Amygdala (tissue), 56 donors: ENCODE measurements at places on chromosomes 12 and 14.

- no peak for DNase-seq
These were observed 8.6 kb downstream of the CAPRIN2 start for GRCh38 chr12:30746190-30746589.

- no peak for DNase-seq
These were observed 235.5 kb downstream of the NELL2 start for GRCh38 chr12:44640427-44641190.

GRCh38 chr14:88248606-88249005, 74.5 kb downstream of the KCNK10 start:
- DNase-seq = no peak

DNA sequence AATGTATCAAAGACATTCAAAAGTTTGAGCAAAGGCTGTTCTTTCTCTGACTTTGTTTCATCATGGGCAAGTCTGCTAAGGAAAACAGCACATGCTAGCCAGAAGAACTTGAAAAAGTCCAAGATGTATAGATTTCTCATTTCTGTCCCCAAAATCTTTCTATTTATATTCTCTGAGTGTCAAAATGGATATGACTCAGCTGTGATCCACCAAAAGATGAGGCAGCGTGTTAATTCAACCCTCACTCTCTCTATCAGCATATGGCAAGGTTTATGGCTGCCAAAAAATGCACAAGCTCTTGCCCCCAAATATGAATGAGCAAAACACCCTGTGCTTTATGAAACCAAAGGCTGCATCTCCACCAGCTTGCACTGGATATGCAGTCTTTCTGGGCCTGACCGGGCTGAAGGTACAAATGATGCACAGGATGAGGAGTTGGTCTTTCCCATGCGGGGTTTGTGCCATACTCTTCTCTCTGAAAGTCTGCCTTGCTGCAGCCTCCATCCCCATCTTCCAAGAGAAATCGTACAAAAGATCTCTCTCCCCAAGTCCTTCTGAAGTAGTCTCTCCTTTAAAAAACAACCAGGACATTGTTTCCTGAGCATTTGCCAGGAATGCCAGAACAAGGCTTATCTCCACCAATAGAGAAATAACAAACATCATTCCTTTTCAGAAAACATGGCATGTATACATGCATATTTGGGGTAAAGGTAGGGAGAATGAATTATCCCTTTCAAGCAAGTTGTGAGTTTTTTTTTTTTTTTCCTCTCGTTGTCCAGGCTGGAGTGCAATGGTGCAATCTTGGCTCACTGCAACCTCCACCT, 203.4 kb downstream of the TMX1 start:
- DNase-seq = no peak

DNA sequence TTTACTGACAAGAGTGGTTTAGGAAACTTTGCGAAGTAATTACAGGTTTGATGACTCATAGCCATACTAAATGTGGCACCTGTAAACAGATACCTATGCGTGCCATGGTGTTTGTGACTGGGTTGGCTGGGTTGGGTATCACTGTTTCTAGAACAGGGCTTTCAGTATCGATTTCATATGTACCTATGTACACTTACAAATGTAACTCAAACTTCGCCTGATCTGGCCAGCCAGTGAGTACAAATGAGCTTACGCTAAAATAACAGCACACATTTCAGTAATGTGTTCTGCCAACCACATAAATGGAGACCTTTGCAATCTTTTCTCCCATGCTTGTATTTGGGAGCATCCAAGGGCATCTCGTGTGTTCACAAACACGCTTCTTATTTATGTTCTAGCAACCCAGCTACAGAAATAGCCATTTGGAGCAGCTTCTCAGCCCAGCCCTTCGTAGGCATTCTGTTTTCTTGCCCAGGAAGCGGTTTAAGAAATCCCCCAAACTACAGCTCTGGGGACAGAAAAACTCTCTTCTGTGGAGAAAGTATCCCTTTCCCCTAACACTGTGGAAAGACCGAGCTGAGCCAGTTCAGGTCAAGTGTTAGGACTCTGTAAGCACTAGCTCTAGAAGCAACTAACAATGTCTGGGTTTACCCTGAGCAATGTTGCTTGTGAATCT, 42.3 kb upstream of the MDM1 start:
- no peak for DNase-seq

DNA sequence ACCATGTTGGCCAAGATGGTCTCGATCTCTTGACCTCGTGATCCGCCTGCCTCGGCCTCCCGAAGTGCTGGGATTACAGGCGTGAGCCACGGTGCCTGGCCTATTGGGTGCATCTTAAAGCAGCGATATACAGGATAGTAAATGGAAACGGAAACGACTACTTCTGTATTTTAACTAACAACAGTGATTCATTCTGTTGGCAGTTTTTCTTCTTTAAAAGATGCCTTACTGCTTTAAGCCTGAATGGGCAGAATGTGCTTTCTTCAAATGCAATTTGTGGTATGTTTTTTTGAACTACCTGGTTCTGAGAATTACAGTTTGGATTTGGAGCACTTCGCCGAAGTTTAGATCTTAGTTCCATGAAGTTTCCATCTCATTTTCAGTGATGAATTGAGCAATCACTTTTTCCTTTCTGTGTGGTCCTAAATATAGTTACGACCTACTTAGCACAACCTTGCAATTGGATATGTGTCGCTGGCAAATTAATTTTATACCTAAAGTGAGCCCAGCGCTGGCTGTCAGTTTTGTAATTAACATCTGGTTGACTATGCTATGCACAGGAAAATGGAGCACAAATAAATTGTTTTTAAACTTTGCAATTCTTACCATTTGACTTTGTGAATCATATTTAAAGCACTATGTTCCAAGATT, 53.6 kb upstream of the EIF5 start:
- DNase-seq = no peak

DNA sequence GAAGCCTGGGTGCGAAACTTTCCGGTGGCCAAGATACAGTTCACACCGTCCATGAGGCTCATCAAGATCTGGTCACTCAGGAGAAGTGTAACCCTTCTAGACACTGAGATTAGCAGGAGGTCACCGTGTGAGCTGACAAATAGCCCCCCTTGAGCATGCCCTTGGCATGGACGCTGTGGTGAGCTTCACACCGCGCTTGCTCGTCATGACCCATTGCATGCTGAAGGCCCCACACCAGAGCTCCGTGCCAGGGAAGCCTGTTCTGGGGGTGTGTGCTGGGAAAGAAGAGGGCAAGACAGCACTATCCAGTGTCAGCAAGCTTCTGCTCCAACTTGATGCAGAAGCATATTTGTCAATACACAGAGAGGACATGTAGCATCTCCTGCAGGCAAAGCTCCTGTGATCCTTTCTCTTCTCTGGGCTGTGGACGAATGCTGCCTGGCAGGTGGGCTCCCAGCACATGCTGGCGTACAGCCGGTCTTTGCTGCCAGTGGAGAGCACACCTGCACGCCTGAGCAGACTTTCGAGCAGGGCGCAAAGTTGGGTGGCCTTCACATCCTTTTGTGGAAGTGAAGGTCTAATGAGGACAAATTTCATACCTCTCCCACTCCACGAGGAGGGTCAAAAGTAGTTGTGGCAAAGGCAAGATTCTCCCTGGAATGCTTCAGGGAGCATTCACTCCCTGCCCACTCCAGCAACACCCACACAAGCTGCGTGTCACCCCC, 126.9 kb upstream of the FKBP4 start:
- DNase-seq = no peak

DNA sequence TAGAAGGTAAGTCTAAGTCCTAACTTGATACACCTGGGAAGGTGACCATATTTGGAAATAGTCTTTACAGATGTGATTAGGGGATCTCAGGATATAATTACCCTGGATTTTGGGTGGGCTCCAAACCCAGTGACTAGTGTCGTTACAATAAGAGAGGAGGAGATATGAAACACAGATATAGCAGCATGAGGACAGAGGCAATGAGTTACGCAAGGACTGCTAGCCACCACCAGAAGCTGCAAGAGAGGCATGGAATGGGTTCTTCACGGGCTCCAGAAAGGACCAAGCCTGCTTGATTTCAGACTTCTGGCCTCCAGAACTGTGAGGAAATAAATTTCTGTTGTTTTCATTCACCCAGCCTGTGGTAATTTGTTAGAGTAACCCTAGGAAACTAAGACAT, 28.6 kb downstream of the FGFR1OP2 start:
- no peak for DNase-seq
